ENCODE measurements at places on chromosomes 1 and 21.

DNA sequence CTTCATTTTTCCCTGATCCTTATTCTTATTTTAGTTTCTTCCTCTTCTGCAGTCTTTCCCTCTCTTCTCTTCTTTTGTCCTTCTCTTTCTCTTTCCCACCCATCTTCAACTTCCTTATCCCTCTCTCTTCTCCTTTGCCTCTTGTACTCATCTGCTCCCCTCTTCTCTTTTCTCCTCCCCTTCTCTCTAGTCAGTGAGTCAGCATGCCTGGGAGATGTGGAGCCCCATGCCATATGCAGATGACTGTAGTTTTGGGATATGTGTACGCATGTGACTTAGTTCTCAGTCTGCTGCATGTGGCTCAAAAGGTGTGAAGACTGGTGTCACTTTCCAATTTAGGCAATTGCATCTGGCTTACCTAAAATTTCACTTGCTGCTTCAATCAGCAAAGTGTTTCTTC, 10.4 kb downstream of the DNAJC6 start:
- no peak for DNase-seq

DNA sequence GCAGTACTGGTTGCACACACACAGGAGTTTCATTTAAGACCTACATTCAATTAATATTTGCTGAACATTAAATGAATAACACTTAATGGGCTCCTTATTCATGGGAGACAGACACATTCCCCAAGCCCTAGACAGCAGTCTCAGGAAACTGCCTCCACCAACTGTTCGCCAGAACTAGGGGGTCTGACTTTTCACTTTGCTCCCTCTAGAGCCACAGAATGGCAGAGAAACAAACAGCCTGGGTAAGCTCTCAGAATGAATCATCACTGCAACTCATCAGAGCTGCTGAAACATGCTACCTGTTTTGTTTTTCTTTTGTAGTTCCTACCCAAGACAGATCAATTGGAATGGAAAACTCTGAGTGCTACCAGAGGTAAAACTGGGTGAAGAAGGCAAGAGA, 31.7 kb downstream of the ELK4 start:
- DNase-seq = no peak

GRCh38 chr1:118944133-118944532, 44.0 kb downstream of the TBX15 start:
- DNase-seq = no peak

GRCh38 chr1:201190005-201190404, 619 bp upstream of the IGFN1 start:
- DNase-seq = no peak

DNA sequence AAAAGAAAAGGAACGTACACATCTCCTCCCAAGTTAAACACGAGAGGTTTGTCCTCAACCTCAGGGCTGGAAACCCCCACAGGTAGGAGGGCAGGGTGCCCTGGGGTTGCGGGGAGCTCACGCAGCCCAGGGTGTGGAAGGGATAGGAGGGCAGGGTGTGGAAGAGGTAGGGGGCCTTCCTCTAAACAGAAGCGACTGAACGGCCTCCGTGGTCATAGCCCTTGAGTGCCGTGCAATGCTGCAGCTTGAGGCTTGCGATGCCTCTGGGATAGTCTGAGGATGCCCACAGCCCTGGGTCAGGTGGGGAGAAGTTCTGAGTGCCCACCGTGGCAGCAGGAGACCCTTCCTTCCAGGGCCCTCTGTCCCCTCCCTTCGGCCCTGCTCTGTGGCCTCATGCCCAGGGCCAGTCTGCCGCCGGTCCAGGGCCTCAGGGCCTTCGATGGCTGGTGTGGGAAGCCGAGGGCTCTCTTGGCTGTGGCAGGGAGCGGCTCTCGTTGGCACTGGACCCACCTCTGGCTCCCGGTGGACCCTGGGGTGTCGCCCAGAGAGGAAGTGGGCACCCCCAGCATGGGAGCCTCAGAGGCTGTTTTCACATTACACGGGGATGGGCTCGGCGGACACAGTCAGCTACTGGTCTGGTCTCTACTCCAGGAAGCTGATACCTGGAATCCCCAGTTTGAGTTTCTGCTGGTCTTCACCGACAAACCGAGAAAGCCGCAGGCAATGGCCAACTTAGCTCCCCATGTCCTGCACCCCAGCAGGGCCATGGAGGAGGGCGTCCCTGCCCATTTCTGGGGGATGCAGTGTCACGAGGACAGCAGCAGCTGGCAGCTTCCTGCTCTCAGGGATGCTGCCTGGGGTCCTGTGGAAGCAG, 6.4 kb upstream of the CDK11B start:
- DNase-seq = no peak

DNA sequence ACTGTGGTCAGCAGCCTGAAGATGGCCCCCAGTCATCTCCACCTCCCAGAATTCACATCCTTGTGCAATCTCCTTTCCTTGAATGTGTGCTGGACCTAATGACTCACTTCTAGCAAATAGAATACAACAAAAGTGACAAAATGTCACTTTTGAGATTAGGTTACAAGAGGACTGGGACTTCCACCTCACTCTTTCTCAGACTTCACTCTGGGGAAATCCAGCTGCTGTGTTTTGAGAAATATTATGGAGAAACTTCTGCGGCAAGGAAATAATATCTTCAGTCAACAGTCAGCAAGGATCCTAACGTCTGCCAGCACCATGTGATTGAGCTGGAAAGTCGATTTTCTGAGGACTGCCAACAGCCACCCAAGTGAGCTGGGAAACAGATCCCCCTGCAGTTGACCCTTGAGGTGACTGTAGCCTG, 70.5 kb upstream of the GADD45A start:
- no peak for DNase-seq

DNA sequence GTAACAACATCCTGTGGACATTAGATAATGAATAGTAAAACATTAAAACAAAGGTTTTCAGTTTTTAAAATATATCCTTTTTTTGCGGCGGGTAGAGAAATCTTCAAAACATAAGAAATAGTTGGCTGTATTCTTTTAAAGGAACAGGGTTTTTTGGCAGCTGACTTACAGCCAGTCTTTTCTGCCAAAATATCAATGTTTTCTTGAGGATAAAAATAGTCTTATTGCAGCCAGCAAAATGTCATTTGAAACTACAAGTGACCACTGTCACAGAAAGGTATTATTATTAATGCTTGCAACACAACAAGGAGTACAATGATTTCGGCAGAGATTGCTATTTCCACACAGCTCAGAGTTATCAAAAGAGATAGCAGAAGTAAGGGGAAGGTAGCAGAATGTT, 21.4 kb downstream of the OLFM3 start:
- no peak for DNase-seq

- no peak for DNase-seq
Measured at GRCh38 chr21:31592963-31593560, 66.4 kb upstream of the SOD1 start.

DNA sequence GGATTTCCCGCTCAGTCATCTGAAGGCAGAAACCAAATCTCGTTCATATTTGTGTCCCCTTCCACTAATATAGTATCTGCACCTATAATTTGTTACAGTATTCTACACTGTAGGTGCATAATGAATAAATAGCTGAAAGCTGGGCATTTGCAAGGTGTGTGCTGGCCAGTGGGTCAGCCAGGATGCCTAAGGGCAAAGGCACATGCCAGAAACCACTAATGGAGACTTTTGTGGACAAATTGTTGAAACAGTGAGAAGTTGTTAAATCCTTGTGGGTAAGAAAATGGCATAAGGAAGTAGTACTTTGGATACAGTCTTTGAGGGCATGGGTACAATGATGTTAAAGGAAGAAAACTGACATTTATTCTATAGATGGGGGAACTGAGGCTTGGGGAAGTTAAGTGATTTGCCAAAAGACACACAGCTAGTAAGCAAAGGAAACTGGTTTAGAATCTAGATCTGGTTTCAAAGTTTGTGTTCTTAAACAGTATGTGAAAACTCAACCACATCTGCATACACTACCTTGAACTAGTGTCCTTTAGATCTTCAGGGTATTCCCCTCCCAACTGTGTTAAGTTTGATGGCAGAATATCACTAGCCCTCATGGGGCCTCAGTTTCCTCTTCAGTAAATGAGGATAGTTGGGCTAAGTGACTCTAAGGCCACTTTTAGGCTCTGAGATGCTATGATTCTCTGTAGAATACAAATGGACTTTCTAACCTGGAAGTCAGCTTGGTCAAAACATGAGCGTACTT, 26.5 kb upstream of the LRRC8C start:
- no peak for DNase-seq

- DNase-seq = no peak
Measured at GRCh38 chr1:5819391-5820025, 172.7 kb downstream of the NPHP4 start.

- DNase-seq = no peak
Measured at GRCh38 chr1:24169286-24169685, 17.8 kb downstream of the IFNLR1 start.

- peak; percentile 26 for DNase-seq
Measured at GRCh38 chr1:235841938-235842545, 24.7 kb downstream of the LYST start.

DNA sequence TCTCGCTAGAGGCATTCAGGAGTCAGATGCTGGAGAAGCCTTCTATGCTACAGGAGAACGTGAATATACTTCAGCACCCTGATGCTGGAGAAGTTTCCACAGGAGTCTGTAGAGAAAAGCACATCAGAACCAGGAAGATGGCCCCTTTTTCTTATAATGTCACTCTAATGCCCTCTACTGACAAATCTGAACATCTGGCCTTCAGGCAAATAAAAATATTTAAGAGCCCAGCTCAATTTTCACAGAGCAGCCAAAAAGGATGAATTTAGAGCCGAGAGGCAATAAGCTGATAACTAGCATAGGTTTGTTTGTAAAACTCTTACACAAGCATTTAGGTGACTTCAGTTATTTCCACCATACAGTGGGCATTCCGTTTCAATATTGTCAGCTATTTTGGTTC, 3.8 kb upstream of the RRP15 start:
- DNase-seq = no peak

DNA sequence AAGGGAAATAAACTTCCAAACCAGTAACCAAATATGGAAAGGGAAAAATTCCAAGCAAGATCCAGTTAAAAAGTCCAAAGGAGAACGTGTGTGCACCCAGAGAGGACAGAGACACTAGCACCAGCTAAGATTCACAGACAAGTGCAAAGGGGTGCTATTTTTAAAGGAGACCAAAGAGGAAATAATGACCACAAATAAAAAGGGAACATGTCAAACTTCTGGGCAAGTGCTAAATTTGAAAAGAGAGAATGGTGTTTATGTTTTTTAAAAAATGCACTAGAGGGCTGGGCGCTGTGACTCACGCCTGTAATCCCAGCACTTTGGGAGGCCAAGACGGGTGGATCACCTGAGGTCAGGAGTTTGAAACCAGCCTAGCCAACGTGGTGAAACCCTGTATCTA, 8.6 kb downstream of the JAM2 start:
- peak; percentile 26 for DNase-seq

- DNase-seq = peak; percentile 5
Measured at GRCh38 chr1:182446033-182446669, 3.8 kb upstream of the RGSL1 start.

DNA sequence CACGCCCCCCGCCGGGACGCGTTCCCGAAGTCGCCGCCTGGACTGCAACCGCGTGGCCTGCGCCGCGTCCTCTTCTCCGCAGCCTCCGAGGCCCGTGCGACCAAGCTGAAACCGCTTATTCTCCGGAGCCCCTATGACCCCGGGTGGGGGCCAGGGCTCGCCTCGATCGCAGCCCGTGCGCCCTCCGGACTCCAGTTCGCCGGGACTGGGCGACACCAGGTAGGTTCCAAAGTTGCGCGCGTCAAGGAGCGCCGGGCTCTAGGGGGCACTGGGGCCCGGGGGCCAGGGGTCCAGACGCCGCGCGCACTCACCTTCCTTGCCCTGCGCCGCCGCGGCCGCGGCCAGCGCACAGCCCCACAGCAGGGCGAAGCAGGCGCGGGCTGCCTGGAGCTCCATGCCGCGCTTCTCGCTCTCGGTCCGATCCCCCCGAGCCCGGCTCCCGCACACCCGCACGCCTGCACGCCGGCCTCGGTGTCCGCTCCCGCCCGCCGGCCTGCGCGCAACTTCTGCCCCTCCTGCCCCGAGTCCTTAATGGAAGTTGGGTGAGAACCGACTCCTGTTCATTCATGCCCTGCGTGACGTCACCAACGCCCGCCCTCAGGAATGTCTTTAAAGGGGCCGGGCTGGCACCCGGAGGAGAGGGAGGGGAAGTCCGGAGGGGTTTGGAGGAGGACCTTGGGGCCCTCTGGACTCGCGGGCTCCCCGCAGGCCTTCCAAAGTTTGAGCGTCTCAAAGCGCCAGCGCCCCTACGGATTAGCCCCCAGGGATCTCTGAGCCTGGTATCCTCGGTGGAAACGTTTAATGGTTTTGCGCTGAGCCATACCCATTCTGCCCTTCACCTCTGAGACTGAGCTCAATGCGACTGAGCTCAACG, at the start of gene EPHA2:
TSS of gene EPHA2 (minus strand) at position 533 of the 874 bp plus-strand sequence. CDS start at position 396, 137 bp downstream.
- peak; percentile 58 for DNase-seq

GRCh38 chr1:80054129-80054528, 1047.6 kb upstream of the ADGRL4 start:
- no peak for DNase-seq

DNA sequence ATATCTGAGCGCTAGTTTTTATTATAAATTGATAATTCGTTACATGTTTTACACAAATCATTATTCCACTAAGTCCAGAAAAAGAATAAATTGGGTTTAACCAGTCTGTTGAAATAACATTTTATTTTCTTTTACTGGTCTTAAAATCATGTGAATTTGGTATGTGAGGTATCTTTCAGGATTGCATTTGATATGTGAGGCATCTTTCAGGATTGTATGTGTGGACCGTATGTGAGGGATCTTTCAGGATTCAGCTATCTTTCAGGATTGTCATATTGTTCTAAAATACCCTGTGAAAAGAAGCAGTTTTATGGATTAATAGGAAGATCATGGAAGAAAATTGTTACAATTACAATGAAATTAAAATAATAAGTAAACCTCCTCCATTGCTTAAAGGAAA, 42.9 kb downstream of the USP25 start:
- DNase-seq = no peak

- no peak for DNase-seq
Measured at GRCh38 chr1:208239473-208240381, 4.5 kb downstream of the PLXNA2 start.

DNA sequence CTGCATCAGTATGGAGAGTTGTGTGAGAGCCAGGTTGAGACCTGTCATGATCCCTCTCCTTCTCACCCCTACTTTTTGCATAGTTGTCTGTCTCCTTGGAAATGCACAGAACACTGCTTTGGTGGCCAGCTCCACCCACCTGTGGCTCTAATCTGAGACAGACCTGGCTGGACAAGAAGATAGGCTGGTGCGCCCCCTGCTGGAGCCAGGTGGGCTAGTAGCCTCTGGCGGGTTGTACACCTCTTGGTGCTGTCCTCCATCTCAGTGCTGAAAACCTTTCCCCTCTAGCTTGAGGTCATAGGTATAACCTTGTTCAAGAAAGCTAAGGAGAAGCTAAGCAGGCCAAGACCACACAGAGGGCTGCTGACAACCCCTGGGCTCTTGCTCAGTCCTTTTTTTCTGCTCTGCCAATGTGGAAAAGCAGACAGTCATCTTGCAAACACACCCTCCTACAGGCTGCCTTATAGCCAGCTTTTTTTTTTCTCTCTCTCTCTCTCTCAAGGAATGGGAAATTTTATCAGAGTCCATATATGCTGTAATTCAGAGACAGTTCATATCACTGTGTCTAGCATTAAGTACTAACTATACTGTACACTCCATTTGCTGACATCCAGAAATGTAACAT, 58.8 kb upstream of the SPATA6 start:
- peak; percentile 67 for DNase-seq

GRCh38 chr21:16533692-16534407, 804.1 kb downstream of the USP25 start:
- peak; percentile 81 for DNase-seq

Data from globus pallidus (tissue), 1 donor.